Stimulated activated CD4-positive, alpha-beta T cell treated with anti-CD3 and anti-CD28 coated beads, Interleukin-15, amount 100 ng/mL, for 1 hour (primary cell): ENCODE measurements at places on chromosomes 12 and 14.

- no peak for DNase-seq
These were observed 61.6 kb downstream of the SH2B3 start for GRCh38 chr12:111467092-111467856.

DNA sequence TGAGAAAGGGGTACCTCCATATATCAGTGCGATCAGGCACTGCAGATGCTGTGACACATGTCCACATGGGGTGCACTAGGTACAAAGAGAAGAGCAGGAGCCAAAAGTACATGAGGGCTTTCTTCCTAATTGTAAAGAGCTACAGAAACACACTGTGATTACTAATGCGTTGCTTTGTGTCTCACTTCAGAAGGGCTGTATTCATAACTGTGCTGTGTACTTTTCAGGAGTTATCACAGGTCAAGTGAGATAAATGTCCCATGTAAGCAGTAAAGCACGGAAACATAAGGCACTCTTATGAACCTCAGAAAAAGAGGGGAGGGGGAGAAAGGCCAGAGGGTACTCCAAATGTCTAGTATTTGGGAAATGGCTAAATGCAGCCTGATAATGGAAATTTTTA, 10.6 kb downstream of the SPRING1 start:
- DNase-seq, result no peak

DNA sequence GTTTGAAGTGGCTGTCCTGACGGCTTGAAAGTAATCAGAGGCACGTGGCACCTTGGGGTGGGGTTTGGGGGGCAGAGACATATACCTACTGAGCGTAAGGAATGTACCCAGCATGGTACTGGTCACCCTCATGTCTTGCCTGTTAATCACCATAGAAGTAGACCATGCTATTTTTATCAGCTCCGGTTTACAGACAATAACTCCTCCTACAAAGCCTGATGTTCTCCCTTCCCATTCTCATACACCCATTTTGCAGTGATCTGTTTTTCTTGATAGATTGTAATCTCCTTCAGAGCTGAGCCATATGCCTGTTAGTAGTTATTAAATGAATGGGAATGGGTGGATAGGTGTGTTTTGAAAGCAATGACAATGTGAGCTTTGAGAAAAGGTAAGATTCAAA, 10.5 kb downstream of the EVL start:
- no peak for DNase-seq

- DNase-seq, result no peak
These were observed 29.8 kb downstream of the MED21 start for GRCh38 chr12:27052176-27052575.

GRCh38 chr14:69045857-69046475, 66.9 kb upstream of the ACTN1 start:
- DNase-seq, result no peak

- no peak for DNase-seq
These were observed 51.8 kb downstream of the PRIMA1 start for GRCh38 chr14:93736378-93737014.

DNA sequence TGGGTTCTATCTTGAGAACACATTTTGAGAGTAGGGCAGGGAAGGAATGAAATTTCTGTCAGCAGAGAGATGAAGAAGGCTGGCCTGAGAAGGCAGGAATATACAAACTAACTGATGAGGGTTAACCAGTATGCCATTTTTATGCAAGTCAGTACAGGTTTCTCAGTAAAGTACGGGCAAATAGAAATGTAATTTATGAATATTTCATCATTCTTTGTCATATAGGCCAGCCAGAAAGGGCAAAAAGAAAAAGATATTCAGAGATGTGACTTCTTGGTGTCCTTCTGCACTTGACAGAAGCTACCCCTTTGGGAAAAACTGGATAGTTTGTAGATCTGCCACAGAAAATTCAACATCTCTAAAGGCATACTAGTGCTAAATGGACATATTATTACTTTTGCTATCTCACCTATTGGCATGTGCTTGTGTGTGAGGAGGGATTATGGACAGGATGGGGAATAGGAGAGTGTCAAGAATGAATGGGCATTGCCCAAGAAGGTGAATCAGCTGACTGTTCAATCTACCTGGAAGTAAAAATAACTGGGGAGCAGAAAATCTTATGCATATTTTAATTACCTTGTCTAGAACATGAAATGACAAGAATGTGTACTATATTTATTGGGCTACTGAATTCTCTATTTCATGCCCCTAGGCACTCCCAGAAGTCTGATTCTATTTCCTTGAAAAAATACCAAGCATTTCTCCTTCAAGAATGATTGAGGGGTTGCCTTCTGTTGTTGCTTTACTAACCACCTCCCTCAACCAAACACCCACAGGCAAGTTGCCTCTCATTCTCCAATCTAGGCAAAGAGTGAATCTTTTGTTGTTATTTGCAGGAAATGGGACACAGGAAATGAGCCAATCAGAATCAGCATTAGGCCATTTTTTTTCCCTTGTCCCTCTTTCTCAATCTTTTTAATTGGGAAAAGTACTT, 175.1 kb upstream of the SLC38A2 start:
- DNase-seq, result no peak
